ENCODE measurements at places on chromosomes 6 and 20.

DNA sequence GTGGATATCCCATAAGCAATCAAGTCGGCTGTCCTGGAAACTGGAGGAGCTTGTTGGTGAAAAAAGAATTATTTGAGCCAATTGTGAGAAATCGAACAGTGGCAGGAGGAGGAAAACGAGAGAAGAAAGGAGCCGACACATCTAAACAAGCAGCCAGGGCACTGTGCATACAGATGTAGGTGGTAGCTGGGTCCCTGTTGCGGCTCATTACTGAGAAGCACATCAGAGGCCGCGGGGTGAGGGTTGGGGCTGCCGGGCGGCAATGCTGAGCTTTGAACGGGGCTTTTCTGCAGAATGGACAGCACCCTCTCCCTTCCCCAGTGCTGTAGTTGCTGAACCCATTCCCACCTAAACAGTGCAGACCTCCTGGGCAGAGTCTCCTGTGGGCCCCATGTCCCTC is 4.1 kb upstream of the LEMD2 start:
- peaks cover 1% of the 10 kb centered on the region for H3K36me3 ChIP-seq
- peaks cover 9% of the 10 kb centered on the region for H3K4me1 ChIP-seq
- H3K4me3 ChIP-seq, result no peak overlapping the region
- H3K27ac ChIP-seq, result no peak overlapping the region
- H3K27me3 ChIP-seq, result peaks cover 10% of the 10 kb centered on the region
- DNase-seq, result no peak

DNA sequence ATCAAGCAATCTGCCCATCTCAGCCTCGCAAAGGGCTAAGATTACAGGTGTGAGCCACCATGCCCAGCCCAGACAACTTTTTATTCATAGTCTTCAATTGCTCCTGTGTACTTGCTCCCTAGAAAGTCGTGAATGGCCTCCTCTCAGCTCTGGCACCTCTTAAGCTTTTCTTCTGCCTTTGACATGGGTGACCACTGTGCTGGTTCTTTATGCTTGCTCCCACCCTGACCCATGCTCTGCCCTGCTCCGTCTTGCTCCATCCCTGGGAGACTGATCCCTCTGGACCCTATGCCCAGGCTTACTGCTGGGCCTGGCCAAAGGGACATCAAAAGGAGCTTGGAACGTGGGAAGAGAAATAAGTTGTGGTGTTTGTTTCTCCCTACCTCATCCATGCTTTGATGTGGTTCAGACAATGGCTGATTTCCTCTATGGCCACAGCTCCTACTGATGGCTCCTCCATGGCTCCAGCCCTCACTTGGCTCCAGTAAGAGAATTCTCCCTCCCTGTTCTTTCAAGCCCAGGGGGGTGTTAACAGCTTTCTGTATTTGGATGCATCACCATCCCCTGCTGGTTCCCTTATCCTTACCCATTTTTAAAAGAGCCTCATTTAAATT is 7.7 kb upstream of the TREM2 start:
- DNase-seq, result no peak
- H3K4me3 ChIP-seq, result no peak overlapping the region
- no peaks in the 10 kb centered on the region for H3K36me3 ChIP-seq
- no peak overlapping the region for H3K27ac ChIP-seq

DNA sequence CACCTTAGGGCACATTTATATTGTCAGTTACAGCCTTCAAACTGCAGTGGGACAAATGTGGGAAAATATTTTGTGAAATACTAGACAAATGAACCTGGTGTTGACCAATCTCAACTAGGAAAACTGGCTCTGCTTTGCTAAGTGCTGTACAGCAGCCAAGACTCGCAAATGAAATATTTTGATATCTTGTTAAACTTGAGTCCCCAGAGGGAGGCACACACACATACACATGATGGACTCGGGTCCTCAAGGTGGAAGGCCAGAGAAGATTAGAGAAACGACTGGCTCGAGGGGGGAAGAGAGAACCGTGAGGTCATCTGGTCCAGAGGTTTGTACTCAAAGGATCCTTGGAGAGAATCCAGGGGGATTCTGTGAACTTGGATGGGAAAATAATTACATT is 67.3 kb upstream of the JAG1 start:
- H3K4me1 ChIP-seq, result no peaks in the 10 kb centered on the region
- no peaks in the 10 kb centered on the region for H3K36me3 ChIP-seq
- no peaks in the 10 kb centered on the region for H3K27me3 ChIP-seq
- DNase-seq, result no peak
- no peak overlapping the region for H3K4me3 ChIP-seq

DNA sequence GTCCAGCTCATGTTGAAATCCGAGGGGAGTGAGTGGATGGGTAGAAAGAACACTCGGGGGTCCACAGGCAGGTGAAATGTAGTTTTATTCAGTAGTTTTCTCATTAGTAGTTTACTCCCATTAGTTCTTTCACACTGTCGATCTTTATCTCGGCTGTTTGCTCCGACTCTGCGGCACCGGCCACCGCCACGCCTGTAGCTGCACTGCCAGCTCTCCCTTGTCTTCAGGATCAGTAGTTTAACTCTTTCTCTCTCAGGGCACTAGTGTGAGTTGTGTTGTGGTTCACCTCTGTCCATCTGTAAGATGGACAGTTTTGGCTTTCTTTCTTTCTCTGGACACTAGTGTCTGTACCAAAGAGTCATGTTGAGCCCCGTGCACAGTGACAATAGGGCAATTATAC is 195.7 kb downstream of the LMBRD1 start:
- H3K4me3 ChIP-seq, result no peak overlapping the region
- no peak for DNase-seq
- H3K27ac ChIP-seq, result no peak overlapping the region
- no peaks in the 10 kb centered on the region for H3K4me1 ChIP-seq
- peaks cover 7% of the 10 kb centered on the region for H3K27me3 ChIP-seq

GRCh38 chr6:107534571-107535141 is 44.7 kb downstream of the SOBP start:
- no peak for DNase-seq
- peaks cover 4% of the 10 kb centered on the region for H3K27me3 ChIP-seq
- H3K27ac ChIP-seq, result no peak overlapping the region
- H3K4me3 ChIP-seq, result no peak overlapping the region
- H3K4me1 ChIP-seq, result no peaks in the 10 kb centered on the region

DNA sequence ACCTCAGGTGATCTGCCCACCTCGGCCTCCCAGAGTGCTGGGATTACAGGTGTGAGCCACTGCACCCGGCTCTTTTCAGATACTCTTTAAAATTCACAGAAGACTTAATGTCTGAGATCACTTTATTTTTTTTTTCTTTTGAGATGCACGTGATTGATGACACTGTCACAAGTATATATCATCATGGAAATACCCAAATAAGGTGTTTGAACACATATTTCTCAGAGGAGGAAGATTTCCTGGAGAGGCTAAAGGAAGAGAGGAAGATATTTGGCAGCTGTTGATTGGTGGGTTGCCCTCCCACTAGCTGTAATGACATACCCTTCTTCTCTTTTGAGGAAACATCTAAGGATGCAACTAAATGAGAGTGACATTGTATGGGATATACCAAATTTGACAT is 225.9 kb upstream of the CITED2 start:
- H3K27ac ChIP-seq, result no peak overlapping the region
- no peak for DNase-seq
- H3K4me3 ChIP-seq, result no peak overlapping the region
- no peaks in the 10 kb centered on the region for H3K27me3 ChIP-seq
- no peaks in the 10 kb centered on the region for H3K36me3 ChIP-seq

Data from activated B cell treated with CpG ODN at 0.5 μM for 24 hours (primary cell).